ENCODE measurements at places on chromosomes 7 and 10. TPM values are rescaled to one million over a fixed set of nuclear protein-coding genes. Genes with fewer than 3 reads are reported as not detected.

DNA sequence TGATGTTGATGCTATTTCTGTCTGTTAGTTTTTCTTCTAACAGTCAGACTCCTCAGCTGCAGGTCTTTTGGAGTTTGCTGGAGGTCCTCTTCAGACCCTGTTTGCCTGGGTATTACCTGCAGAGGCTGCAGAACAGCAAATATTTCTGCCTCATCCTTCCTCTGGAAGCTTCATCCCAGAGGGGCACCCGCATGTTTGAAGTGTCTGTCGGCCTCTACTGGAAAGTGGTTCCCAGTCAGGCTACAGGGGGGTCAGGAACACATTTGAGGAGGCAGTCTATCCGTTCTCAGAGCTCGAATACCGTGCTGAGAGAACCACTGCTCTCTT lies 13.3 kb upstream of the CYP3A5 start:
- DNase-seq: no peak

DNA sequence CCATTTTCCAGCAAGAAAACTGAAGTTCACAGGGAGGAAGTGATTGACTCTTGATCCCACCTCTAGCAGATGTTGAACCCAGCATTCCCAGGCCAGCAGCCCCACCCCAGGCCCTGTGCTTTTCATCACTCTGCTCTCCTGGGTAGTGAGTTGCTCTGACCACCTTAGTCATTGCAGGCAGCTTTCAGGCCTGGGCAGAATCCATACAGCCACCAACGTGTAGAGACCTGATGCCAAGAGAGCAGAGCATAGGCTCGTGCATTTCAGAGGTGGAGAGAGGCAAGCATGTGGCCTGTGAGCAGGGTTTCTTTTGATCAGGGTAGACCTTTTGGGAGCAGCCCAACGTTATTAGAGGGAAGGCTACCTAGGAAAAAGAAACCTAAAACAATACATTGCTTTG lies 334.6 kb downstream of the PTEN start:
- no peak for DNase-seq

DNA sequence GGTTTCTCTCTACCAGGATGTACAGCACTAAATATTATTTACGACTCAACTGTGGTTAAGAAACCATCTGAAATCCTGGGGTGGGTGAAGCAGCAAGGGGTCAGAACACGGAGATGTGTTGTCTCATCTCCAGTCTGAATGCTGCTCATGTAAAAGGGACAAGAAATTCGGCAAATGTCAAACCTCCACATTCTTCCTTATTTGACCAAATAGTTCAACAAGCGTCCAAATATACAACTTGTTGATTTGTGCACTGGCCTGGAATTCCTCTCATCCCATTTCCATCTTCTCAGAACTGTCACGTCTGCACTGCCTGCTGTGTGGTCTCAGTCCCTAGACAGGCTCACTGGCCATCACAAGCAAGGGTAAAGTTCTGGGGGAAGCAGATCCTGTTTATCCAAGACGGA lies 520.0 kb downstream of the PARD3 start:
- DNase-seq: no peak

DNA sequence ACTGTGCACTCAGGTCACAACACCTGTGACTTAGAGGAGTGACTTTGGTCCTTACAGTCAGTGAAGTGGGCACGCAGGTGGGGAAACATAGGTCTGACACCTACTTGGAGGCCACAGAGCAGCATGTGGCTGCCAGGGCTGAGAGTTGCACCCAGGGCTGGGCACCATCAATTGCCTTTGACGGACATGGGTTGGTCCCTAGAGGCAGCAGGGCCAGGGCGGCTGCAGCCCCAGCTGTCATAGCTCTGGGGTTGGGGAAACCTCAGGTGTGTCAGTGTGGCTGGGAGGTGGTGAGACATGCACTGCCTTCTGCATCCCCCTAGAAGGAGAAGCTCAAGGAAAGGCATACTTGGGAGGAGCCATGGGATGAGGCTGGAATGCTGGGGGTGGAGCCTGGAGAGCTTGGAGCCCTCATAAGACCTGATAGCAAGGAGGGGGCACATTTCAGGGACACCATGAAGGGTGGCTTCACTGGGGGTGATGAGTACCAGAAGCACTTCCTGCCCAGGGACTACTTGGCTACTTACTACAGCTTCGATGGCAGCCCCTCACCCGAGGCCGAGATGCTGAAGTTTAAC lies at the start of gene INMT:
Gene INMT (plus strand): TSS at position 440 of the 578 bp plus-strand sequence. CDS start 16 bp downstream, at position 456.
- DNase-seq: no peak

- no peak for DNase-seq
These were observed 383.4 kb upstream of the ADARB2 start for GRCh38 chr10:2120746-2121145.

DNA sequence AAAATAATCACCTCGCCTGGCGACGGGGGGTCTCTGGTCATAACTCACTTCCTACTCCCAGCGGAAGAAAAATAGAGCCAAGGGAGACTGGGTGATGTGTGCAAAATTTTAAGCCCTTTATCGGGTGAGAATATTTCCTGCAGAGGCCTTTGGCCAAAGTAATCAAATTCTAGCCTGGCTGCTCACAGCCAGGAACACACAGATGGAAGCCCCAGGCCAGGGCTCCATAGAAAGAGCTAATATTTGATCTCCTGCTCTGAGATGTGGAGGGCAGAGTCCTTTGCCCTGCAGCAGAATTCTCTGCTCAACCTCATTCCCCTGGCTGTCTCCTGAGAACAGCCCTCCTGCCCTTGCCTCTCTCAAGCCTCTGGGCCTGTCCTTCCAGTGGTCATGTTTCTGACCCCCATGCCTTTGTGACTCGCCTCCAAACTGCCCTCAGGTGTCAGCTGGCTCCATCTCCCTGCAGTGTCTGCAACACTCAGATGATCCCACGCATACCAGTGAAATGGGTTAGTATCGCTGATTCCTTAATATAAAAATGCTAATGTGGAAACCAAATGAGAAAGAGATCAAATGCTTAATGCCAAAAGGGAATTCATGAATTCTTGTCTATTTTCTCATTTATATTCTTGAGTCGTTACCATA lies 34.5 kb downstream of the FRMD4A start:
- DNase-seq: no peak

- no peak for DNase-seq
These were observed 24.2 kb downstream of the ZNF25 start for GRCh38 chr10:37952043-37952755.

DNA sequence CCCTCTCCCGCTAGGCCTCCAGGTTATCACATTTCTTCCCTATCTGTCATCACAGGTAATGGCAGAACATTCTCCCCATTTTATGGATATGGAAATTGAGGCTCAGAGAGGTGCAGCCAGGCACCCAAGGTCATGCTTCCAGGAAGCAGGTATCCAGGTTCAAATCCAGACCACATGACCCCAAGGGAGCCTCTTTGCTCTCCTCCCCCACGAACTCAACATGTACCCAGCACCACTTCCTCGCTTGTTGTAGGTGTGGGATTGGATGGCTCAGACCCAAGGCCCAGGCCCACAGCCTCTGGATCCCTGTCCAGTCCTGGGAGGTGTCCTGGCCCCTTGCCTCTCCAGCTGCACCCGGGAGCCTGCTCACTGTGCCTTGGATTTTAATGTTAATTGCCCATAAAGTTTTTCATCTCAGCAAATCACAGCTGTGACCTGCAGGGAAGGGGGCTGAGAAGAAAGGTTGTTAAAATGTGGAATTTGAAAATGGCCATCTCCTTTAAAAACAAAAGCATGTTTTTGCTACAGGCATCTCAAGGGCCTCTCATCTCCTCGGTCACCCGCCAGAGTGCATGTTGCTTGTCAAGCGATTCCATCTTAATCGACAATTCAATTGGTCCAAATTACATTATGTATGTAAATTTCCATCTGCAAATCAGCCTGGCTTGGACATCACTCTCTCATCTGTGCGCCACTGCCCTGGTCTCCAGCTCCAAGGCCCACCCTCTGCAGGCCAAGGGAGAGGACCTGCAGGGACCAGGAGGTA lies 205.4 kb upstream of the ZMIZ1 start:
- no peak for DNase-seq

GRCh38 chr10:62264702-62265436 lies 3.8 kb downstream of the RTKN2 start:
- peak; percentile 95 for DNase-seq

GRCh38 chr10:10213237-10213636 lies 804.4 kb upstream of the CELF2 start:
- DNase-seq: no peak

- DNase-seq: no peak
These were observed 288.0 kb downstream of the GRID1 start for GRCh38 chr10:86078639-86079035.

DNA sequence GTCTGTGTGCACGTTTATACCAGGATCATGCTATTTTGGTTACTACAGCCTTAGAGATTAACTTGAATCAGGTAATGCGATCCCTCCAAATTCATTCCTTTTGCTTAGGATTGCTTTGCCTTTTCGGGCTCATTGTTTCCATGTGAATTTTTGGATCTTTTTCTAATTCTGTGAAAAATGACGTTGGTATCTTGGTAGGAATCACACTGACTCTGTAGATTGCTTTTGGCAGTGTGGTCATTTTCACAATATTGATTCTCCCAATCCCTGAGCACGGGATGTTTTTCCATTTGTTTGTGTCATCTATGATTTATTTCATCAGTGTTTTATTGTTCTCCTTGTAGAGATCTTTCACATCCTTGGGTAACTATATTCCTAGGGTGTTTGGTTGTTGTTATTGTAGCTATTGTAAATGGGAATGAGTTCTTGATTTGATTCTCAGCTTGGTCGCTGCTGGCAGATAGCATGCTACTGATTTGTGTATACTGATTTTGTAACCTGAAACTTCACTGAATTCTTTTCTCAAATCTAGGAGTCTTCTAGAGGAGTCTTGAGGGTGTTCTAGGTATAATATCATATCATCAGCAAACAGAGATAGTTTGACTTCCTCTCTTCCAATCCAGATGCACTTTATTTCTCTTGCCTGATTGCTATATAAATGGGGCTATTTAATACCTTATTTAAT lies 18.2 kb downstream of the SNX8 start:
- DNase-seq: no peak

DNA sequence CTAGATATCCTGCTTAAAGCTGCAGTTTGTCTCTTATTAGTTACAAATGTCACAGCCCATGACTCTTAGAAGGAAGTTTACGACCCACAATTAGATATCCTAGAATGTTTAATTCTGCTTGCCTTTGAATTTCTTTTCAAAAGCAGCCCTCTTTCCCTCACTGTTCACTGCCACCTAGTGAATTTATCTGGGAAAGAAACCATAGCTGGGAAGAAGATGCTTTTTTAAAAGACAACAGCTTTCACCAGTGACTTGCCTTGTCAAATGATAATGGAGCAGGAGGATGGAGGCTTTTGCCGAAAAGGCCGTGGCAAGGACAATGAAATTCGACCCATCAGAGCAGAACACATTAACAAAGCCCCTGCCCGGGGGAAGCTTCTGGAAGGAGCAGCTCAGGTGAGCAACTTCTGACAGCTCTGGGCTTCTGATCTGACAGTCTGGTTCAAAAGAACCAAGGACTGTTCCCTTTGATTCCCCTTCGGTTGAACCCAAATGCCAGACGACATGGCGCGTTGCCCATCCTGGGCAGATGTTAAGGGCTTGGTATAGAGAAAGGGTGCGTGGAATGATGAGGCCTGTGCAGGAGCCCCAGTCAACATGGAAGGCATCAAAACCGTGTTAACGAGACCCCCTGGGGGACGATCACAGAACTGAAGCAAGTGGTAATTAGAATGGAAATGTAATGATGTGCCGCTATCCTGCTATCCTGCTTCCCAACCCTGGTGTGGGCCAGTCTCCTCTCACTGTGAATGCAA lies 236.8 kb downstream of the FRMD4A start:
- peak; percentile 15 for DNase-seq

DNA sequence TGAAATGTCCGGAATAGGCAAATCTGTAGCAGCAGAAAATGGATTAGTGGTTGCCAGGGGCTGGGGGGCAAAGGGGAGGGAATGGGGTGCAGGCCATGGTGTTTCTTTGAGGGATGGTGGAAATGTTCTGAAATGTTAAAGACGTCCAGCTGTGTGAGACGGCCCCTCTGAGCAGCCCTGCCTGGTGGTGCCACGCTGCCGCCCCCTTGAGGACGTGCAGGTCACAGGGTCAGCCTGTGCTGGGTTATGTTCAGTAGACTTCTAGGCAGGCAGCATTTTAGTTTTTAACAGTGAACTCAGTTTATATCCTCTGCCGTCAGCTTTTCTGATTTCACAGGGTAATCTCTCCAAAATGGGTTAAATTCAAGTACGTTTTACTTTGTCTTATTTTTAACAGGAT lies 9.4 kb downstream of the NUB1 start:
- DNase-seq: no peak

DNA sequence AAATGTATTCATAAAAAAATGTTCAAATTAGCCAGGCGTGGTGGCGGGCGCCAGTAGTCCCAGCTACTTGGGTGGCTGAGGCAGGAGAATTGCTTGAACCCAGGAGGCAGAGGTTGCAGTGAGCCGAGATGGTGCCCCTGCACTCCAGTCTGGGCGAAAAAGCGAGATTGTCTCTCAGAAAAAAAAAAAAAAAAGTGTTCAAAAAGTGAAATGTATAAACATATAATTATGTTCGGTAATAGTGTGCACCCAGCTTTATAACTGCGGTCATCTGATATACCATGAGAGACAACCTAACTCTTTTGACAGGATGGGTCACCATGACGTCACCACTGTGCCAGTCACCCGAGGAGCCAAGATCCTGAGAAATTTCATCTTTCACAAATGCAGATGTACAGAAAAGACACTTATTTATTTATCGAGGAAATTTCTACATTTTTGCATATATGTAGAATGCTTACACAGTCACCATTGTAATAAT lies 594 bp upstream of the RP9 start:
- DNase-seq: no peak

DNA sequence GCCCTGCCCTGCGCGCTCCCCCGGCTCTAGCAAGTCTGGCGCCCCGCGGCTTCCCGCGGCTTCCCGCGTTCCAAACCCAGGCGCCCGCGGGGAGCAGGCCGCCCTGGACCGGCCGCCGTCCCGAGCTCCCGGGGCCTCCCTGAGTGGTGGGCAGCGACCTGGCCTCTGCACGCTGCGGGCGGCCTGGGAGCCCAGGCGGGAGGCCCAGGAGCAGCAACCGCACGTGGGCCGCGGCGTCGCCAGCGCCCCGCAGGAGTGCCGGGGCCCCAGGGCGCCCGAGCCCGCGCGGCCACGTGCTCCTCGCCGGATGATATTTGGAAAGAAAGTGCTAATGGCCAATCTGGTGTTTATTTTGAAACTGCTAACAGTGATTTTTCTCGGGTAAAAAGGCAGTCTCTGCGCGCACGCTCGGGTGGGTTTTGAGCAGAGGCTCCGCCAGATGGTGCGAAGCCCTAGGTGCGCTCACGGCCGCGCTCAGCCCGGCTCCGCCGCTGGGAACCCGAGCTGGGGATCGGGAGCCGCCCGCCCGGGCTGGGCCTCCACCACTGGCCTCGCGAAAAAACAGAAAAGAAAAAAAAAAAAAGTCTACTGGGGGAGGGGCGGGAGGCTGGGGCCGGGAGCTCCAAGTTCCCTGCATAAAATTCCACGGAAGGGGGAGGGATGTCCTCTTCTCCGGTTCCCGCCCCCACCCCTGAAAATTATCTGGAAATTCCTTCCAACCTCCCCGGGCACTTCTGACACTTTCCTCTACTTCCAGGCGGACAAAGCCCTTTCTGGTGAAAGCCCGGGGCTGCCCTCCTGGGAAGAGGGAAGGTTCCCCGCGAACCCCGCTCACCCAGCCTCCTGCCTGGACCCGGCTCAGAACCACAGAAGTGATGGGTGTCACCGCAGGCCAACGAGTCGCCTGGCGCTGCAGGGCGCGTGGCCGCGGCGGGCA lies 4.3 kb downstream of the EBF3 start:
- DNase-seq: no peak

GRCh38 chr10:16652154-16652553 lies 130.5 kb upstream of the C1QL3 start:
- DNase-seq: no peak

GRCh38 chr10:114996542-114996941 lies 58.5 kb downstream of the TRUB1 start:
- DNase-seq: no peak

LBX1 gene
- 0.15 TPM for total RNA-seq

ZP3 gene
- total RNA-seq: 23.3 TPM

PRLHR gene
- total RNA-seq: not detected

ACTL6B gene
- not detected for total RNA-seq

UPK3B gene
- total RNA-seq: 9.8 TPM
